ENCODE measurements at places on chromosomes 1 and 21. TPM values are rescaled to one million over a fixed set of nuclear protein-coding genes. Genes with fewer than 3 reads are reported as not detected.

MATN1 gene
- total RNA-seq: 0.11 TPM

- no peak overlapping the region for H3K27ac ChIP-seq
- H3K36me3 ChIP-seq: no peaks in the 10 kb centered on the region
- DNase-seq: no peak
- no peaks in the 10 kb centered on the region for H3K4me1 ChIP-seq
Observed at GRCh38 chr1:33142483-33143064, 39.3 kb downstream of the TRIM62 start.

- no peak overlapping the region for H3K4me3 ChIP-seq
- peaks cover 4% of the 10 kb centered on the region for H3K36me3 ChIP-seq
- DNase-seq: no peak
- H3K4me1 ChIP-seq: peaks cover 28% of the 10 kb centered on the region
Observed at GRCh38 chr1:21673277-21673780, 4.2 kb upstream of the RAP1GAP start.

- H3K4me1 ChIP-seq: no peaks in the 10 kb centered on the region
- no peaks in the 10 kb centered on the region for H3K27me3 ChIP-seq
- no peaks in the 10 kb centered on the region for H3K36me3 ChIP-seq
Observed at GRCh38 chr1:246001142-246001836, 505.8 kb downstream of the SMYD3 start.

CRB1 gene
- not detected for total RNA-seq

- no peak overlapping the region for H3K27ac ChIP-seq
- no peaks in the 10 kb centered on the region for H3K4me1 ChIP-seq
Observed at GRCh38 chr1:1564268-1564667, 10.4 kb downstream of the SSU72 start.

- H3K4me1 ChIP-seq: peaks cover 3% of the 10 kb centered on the region
- H3K36me3 ChIP-seq: no peaks in the 10 kb centered on the region
- no peak overlapping the region for H3K27ac ChIP-seq
- H3K27me3 ChIP-seq: peaks cover 6% of the 10 kb centered on the region
- no peak overlapping the region for H3K4me3 ChIP-seq
- DNase-seq: no peak
Observed at GRCh38 chr1:24906760-24907490, 23.2 kb downstream of the RUNX3 start.

LHX4 gene
- total RNA-seq: 0.62 TPM

GRCh38 chr1:27235827-27236226, 1.4 kb downstream of the WDTC1 start:
- DNase-seq: no peak
- H3K27ac ChIP-seq: peak overlapping the region; percentile 94
- H3K4me1 ChIP-seq: peaks cover 16% of the 10 kb centered on the region
- no peaks in the 10 kb centered on the region for H3K36me3 ChIP-seq
- H3K4me3 ChIP-seq: peak overlapping the region; percentile 96

GRCh38 chr1:244012202-244012601, 38.9 kb upstream of the ZBTB18 start:
- no peak overlapping the region for H3K4me3 ChIP-seq
- H3K36me3 ChIP-seq: no peaks in the 10 kb centered on the region
- no peak for DNase-seq
- peaks cover 7% of the 10 kb centered on the region for H3K4me1 ChIP-seq
